ENCODE measurements at places on chromosomes 16 and 17.

DNA sequence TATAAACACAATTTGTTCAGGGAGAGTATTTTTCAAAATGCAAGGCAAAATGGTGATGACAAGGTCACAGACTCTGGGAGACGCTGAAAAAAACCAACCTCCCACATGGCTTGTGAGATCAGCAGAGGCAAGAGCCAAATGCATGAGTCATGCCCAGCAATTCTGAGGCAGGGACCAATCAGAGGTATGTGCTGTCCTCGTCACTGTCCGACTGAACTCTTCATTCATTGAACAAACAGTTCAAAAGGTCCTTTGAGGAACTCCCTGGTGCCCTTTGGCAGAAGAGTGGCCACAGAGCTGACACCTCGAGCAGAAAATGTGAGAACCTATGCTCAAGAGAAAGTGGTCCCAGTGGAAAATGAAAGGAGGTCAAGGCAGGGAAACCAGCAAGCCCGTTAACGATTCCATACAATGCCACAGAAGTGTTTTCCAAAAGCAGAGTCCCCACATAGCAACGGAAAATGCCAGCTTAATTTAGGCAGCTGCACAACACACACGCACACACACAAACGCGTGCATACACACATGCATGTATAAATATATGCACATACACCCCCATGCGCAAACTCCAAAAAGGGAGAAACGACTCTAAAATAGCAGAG, 50.9 kb downstream of the CDH11 start:
- no peak for DNase-seq

GRCh38 chr16:3934491-3935181, 54.1 kb upstream of the CREBBP start:
- DNase-seq = no peak

- no peak for DNase-seq
Observed at GRCh38 chr17:38741461-38741860, 6.7 kb downstream of the PCGF2 start.

DNA sequence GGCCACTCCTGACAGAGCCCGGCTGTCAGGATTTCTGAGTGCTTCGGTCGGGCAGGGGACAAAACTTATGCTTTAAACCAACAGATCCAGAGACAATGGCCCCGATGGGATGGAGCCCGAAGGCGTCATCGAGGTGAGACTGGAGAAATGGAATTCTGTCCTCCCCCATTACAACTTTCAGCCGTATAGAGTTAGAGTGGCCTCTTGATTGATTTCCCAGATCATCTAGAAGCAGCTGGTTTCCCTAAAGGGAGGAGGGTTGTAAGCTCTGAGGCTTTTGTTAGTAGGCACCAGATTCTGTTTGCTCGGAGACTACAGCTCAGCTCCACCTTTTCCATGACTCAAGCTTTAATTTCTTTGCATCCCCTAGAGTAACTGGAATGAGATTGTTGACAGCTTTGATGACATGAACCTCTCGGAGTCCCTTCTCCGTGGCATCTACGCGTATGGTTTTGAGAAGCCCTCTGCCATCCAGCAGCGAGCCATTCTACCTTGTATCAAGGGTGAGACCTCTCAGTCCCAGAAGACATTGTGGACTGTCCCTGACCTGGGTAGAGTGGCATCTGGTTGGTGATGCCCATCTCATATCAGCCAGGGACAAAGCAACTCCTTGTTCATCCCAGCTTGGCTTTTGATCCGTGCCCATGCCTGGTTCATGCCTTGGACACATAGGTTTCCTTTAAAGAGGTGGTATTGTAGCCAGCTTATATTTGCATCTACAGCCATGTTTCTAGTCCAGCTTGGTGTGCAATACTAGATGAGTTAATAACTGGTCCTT, 5.1 kb upstream of the CD68 start:
- DNase-seq = no peak

GRCh38 chr16:90018652-90019542, at the start of gene DBNDD1:
TSS of gene DBNDD1 (minus strand) at chr16:90019456. CDS start at chr16:90019341, 115 bp downstream.
- no peak for DNase-seq

DNA sequence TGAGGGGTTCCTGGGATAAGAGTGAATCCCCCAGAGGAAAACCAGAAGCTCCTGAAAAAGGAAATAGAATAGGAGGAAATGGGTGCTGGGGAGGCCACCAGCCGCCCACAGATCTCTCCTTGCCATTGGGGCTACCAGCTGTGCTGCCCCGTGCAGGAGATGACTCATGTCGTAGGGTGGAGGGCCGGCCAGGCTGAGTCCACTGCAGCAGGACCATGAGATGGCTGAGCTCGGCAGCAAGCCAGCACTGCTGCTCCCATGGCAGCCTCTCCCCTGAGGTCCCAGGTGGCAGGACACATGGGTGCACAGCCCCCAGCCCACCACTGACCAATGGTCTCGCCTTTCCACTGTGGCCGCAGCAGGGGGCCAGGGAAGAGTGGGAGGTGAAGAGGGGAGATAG, 95.5 kb downstream of the GNAO1 start:
- DNase-seq = no peak

GRCh38 chr16:28925386-28926228, 569 bp upstream of the RABEP2 start:
- peak; percentile 69 for DNase-seq
